ENCODE measurements at places on chromosomes 3 and 15.

DNA sequence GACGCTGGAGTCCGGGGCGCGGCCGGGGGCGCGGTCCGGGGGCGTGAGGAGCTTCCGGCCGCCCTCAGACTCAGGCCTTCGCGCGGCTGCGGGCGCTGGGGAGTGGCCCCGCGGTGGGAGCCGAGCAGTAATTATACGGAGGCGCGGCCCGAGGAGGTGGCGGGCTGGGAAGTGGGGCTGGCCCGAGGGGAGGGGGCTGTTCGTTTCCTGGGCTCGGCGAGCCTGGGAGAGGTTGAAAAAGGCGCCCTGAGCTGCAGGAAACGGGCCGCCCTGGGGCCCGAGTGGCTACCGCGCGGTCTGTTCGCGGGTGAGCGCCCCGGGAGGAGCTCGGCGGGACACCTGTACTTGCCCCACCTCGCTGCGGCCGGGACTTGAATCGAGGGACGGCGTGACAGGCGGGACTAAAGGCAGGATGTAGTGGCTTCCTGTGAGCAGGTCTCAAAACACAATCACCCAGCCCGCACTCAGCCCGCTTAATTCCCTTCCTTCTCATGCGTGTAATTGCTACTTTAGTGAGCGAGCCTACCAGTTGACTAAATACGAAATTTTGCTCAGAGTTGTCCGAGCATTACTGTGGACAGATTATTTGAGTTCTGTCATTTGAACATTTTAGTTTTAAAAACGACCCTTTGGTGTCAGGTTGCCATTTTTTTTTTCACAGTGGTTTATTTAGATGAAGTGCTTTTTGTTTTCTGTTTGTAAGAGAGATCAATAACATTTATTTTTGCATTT is 860 bp downstream of the RASA2 start:
- DNase-seq, result peak; percentile 80

GRCh38 chr15:79887054-79887930 is 9.5 kb downstream of the MTHFS start:
- DNase-seq, result no peak

GRCh38 chr3:171173736-171174135 is 147.2 kb upstream of the SLC2A2 start:
- no peak for DNase-seq

- DNase-seq, result peak; percentile 69
Measured at GRCh38 chr3:13896473-13897154, 16.7 kb upstream of the WNT7A start.

- DNase-seq, result no peak
Measured at GRCh38 chr3:24299806-24300626, 194.6 kb downstream of the THRB start.

GRCh38 chr3:30332196-30333021 is 274.0 kb upstream of the TGFBR2 start:
- DNase-seq, result no peak

GRCh38 chr3:184825121-184825820 is 13.3 kb downstream of the VPS8 start:
- no peak for DNase-seq
